T-cell (primary cell): ENCODE measurements at places on chromosomes 5 and 9.

GRCh38 chr9:131391020-131391419 is 2.9 kb upstream of the PRRC2B start:
- no peak for DNase-seq

GRCh38 chr9:124280176-124280691 is 22.5 kb downstream of the NEK6 start:
- DNase-seq = no peak

GRCh38 chr9:14272927-14273528 is 40.9 kb downstream of the NFIB start:
- no peak for DNase-seq

DNA sequence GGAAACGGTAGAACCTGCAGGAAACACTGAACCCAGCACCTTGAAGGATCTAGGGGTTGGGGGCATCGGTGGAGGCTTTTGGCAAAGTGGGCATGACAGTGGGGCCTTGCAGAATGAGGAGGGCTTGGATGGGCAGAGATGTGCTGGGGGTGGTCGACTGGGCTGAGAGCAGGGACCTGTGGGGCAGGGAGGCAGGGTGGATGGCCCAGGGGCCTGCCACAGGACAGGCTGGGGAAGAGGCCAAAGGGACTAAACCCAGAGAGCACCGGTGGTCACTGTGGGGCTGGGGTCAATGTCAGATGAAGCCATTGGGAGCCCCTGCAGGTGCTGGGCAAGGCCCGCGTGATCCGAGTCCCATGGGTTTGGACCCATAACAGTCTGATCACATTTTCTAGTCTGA is 175.3 kb downstream of the DAB2IP start:
- DNase-seq = no peak

- DNase-seq = no peak
These were observed 344.1 kb downstream of the ADAMTS6 start for GRCh38 chr5:65137631-65138030.

DNA sequence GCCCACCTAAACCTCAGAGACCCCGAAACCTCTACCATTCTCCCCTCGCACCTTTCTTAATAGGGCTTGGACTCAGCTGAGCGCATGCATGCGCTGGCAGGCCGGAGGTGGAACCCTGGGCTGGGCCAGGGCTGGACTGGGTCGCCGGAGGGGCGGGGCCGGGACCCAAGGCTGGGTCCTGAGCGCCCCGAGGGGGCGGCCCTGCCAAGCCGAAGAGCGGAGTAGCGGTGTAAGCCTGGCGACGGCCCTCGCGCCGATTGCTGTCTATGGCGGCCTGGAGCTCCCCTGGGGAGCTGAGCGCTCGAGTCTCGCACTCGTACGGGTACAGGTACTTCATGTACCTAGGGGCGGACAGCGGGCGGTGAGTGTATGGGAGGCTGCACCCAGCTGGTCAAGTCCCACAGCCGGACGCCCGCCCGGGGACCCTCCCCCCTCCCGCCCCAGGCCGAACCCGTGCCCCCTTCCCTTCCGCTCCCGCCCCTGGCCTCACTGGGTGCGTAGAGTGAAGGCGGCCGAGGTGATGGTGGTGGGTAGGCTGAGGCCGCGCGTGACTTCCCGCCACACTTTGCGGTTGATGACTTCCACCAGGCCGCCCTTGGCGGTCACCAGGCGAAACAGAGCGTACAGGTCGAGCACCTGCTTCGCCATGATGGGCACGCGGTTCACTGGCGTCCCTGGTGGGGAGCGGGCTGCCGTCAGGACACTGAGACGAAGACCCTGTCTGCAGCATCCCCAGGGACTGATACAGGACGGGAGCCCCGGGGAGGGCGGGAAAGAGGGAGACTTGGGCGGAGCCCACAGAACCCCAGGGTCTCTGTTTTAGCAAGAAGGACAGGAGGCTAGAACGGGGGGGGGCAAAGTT is 3.3 kb upstream of the DCTN3 start:
- DNase-seq = no peak

GRCh38 chr5:107563959-107564544 is 106.7 kb downstream of the EFNA5 start:
- DNase-seq = no peak

GRCh38 chr9:130409246-130409645 is 35.5 kb upstream of the ASS1 start:
- DNase-seq = no peak

- DNase-seq = no peak
These were observed 46.4 kb downstream of the MOCS2 start for GRCh38 chr5:53063176-53063575.

DNA sequence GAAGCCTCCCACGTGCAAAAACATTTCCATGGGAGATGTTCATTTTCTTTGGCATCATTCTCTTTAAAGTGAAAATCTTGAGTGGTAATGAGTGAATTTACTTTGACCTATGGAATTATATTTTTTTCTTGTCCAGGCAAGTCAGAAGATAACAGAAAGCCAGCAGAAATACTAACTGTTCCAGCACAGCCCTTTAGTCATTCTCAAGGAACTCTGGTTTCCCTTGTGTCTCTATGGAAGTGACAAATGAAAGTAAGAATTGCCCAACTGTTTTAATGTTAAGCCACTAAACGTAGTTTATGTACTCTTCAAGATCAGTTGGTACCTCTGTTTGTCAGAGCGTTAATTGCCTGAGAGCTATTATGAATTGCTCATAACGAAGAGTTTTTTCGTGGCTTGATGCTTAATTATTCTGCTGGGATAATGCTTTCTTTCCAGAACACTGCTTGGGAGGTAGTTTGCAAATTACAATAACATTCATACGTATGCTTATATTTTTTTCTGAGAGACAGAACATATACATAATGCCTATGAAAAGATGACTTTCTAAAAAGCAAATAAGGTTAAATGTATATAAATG is 84.5 kb upstream of the CER1 start:
- no peak for DNase-seq

GRCh38 chr5:139368613-139369012 is 14.5 kb downstream of the SLC23A1 start:
- no peak for DNase-seq

DNA sequence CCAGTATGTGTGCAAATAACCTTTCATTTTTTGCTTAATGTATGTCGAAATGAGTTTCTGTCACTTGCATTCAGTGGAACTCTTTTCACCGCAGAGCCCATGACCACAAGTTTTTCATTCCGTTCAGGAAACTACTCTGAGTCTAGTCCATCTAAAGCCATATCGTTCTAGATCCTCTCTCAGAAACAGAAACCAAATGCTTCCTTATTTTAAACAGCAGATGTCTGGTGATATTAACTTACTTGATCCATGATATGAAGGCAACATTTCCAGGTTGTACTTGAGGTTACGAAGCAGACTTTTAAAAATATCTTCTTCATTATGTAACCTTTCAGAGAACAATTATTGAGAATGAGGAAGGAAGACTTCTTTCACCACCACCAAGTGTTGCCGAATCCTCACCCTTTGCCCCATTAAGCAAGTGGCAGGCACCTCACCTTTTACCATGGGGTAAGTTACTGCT is 72.4 kb upstream of the GNAQ start:
- no peak for DNase-seq

DNA sequence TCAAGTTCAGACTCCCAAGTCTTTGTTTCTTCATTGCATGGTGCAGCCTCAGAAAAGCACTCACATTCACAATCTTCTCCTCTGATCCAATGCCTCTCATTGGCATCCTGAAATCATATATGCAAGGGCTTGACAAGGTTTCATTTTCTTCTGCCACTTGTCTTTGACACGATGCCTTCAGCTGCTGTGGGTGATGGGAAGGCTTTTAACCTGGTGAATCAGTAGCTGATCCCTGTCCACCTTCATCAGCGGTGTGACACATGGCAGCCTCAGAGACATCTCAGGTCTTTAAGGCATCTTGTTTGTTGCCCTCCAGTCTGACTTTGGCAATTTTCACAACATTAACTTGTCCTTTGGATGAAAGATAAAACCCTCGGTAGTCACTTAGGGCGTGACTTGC is 147.2 kb downstream of the PRELID2 start:
- no peak for DNase-seq

GRCh38 chr9:108412755-108413154 is 443.0 kb downstream of the ACTL7B start:
- DNase-seq = no peak

DNA sequence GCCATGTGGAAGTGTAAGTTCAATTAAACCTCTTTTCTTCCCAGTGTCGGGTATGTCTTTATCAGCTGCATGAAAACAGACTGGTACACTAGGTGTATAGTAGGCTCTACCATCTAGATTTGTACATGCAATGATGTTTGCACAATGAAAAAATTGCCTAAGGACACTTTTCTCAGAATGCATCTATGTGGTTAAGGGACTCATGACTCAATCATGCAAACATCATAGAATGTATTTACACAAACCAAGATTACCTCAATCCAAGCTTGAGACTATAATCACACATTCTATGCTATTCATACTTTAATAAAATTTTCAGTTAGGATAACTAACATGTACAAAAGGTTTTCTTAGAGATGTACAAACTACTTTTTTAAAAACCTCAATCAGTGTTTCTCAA is 1164.5 kb downstream of the CDH12 start:
- DNase-seq = no peak

- no peak for DNase-seq
These were observed 45.4 kb upstream of the RANBP3L start for GRCh38 chr5:36346896-36347690.

GRCh38 chr9:16515207-16515606 is 355.3 kb downstream of the BNC2 start:
- no peak for DNase-seq

GRCh38 chr5:62077387-62077786 is 228.6 kb upstream of the KIF2A start:
- DNase-seq = no peak

DNA sequence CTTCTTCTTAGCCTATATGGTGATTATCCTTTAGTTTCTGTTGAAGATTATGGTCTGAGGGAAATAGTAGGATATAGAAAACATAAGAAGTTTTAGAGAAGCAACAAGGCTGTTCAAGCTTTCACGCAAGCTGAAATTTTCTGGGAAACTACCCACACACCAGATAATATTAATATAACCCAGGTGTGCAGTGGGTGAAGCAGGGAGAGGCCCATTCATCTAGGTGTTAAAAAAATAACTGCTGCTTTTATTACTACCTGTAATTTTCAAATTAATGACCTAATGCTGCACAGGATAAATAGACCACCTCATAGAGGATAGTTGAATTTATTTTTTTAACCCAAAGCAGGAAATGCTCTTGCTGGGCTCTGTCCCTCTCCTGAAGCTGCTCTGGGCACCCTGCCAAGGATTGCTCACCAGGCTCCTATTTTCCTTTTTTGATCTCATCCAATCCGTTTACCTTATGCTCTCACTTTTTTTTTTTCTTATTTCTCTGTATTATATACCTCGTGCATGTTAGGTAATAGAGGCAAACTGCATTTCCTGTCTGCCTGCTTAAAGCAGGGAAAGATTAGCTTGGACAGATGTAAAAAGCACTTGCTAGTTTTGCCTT is 124.3 kb upstream of the SLC12A2 start:
- no peak for DNase-seq

DNA sequence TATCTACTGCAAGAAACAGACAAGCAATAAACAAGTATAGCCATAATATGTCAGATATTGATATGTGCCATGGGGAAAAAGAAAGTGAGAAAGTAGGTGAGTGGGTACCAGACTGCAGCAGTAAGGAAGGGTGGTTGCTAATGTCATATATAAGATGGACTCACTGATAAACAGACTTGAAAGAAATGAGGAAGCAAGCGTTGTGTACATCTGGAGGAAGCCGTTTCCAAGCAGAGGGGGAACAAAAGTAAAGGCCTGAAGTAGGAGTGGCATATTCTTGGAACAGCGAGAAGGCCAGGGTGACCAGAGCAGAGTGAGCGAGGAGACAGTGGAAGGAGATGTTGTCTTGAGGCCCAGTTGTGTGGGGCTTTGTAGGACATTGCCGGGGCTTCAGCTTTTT is 142.2 kb upstream of the MAP3K1 start:
- no peak for DNase-seq

DNA sequence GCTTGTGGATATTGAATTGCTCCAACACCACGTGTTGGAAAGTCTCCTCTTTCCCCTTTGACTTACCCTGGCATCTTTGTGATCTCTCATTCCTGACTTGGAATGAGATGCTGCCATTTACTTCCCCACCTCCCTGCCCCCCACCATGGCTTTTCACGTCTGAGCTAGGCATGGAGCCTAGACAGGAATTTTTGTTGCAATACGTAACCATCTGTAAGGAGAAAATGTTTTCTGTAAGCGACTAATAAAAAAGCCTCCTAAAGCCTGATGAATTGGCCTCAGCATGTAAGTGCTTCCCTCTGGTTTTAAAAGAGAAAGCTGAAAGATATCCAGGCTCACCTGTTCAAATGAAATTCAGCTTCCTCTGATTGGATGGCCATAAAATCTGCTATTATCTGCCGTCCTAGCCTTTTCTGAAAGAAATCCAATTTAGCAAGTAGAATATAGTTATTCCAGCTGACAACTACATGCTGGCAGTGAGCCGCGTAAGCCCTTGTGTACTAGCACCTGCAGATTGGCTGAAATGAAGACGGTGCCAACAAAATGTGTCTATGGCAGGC is 200.1 kb downstream of the NSG2 start:
- no peak for DNase-seq

- no peak for DNase-seq
These were observed 26.0 kb downstream of the ARRDC3 start for GRCh38 chr5:91357012-91357634.

DNA sequence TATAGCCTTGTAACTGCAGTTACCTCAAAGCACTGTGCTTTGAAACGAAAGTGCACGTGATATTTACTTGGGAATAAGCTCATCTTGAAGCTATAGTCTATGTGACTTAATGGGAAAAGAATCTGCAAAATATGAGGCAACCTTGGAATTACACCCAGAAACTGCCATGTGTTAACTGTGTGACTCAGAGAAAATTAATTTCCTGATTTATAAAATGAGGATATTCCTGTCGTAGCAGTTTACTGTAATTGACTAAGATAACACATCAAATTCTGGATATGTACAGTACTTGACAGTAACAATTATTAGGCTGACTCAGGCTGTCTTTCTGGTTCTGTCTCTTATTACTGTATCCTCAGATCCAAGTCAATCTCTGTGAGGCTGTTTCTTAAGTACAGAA is 1079.9 kb upstream of the ACO1 start:
- DNase-seq = no peak
